Large intestine (tissue), 12 donors: ENCODE measurements at places on chromosomes 16 and 17.

GRCh38 chr16:81374550-81374949 is 59.8 kb downstream of the GAN start:
- DNase-seq, result no peak
- no peaks in the 10 kb centered on the region for H3K27me3 ChIP-seq
- no peaks in the 10 kb centered on the region for H3K4me1 ChIP-seq
- H3K36me3 ChIP-seq, result peaks cover 44% of the 10 kb centered on the region

DNA sequence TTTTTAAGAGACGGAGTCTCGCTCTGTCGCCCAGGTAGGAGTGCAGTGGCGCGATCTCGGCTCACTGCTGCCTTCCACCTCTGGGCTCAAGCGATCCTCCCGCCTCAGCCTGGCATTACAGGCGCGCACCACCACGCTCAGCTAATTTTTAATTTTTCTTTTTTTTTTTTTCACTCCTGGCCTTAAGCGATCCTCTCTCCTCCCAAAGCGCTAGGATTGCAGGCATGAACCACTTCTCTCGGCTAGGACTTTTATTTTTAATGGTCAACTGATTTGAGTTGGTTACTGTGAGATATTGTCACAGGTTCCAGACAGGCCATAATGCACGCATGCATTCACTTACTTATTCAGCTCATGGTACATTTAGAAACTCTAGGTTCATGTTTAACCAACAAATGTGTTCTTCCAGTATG is 888 bp downstream of the PIGW start:
- no peak for DNase-seq
- peak overlapping the region; percentile 97 for H3K4me3 ChIP-seq
- H3K36me3 ChIP-seq, result peaks cover 36% of the 10 kb centered on the region
- H3K27me3 ChIP-seq, result no peaks in the 10 kb centered on the region

GRCh38 chr16:19323596-19323995 is 38.1 kb downstream of the CLEC19A start:
- no peaks in the 10 kb centered on the region for H3K4me1 ChIP-seq
- no peak overlapping the region for H3K4me3 ChIP-seq
- no peaks in the 10 kb centered on the region for H3K27me3 ChIP-seq
- no peaks in the 10 kb centered on the region for H3K36me3 ChIP-seq

DNA sequence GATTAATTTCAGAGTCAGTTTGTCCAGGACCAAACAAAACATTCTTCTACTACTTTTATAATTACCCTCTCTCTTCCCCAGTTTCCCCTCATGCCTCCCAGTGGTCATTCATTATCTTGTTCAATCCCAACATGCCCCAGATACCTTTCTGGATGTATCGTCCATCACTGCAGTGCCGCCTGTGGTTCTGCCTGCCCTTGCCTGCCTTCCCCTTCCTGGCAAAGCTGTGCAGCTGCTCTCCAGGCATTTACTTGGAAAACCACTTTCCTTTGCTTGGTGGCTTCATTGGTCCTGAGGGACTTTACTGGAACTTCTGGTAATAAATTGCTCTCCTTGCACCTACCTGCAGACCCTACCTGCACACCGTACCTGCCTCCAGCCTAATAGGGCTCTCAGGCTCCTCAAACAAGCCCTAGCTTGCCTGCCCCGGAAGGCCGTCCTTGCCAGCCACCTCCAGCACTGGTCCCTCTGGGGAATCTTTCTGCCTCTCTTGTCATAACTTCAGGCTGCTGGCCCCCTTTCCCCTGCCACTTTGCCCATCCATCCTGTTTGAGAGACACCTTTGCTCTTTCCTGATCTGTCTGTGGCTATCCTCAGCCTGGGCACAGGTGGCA is 19.5 kb upstream of the MSI2 start:
- H3K4me3 ChIP-seq, result no peak overlapping the region
- H3K36me3 ChIP-seq, result no peaks in the 10 kb centered on the region
- no peak overlapping the region for H3K27ac ChIP-seq
- no peaks in the 10 kb centered on the region for H3K27me3 ChIP-seq
- no peak for DNase-seq

- no peak overlapping the region for H3K4me3 ChIP-seq
- H3K36me3 ChIP-seq, result no peaks in the 10 kb centered on the region
- no peak for DNase-seq
- no peak overlapping the region for H3K27ac ChIP-seq
- peaks cover 3% of the 10 kb centered on the region for H3K27me3 ChIP-seq
- no peaks in the 10 kb centered on the region for H3K4me1 ChIP-seq
These were observed 32.0 kb upstream of the PLLP start for GRCh38 chr16:57316390-57317017.

DNA sequence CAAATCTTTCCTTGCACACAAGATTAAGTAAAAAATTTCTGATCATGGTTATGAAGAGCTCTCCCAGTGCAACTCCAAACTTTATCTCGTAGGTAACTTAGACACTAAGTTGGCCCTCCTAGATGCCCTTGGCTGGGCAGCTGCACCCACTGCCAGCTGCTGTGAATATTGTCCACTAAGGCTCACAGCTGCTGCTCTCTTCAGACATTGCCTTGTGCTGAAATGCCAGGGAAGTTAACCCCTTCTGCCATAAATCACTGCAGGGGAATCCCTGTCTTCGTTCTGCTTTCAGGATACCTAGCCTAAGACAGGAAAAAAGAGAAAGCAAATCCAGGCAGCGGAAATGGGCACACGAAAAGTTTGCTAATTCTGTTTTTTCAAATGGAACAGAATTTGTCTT is 106.4 kb downstream of the IRX5 start:
- H3K4me1 ChIP-seq, result no peaks in the 10 kb centered on the region
- no peaks in the 10 kb centered on the region for H3K27me3 ChIP-seq
- no peak for DNase-seq
- H3K36me3 ChIP-seq, result no peaks in the 10 kb centered on the region
- no peak overlapping the region for H3K27ac ChIP-seq
- no peak overlapping the region for H3K4me3 ChIP-seq
